Forelimb muscle (tissue), 1 donor: ENCODE measurements at places on chromosomes 11 and 22. TPM values are rescaled to one million over a fixed set of nuclear protein-coding genes. Genes with fewer than 3 reads are reported as not detected.

- no peak for DNase-seq
Observed at GRCh38 chr11:109783840-109784239, 309.4 kb upstream of the ZC3H12C start.

DNA sequence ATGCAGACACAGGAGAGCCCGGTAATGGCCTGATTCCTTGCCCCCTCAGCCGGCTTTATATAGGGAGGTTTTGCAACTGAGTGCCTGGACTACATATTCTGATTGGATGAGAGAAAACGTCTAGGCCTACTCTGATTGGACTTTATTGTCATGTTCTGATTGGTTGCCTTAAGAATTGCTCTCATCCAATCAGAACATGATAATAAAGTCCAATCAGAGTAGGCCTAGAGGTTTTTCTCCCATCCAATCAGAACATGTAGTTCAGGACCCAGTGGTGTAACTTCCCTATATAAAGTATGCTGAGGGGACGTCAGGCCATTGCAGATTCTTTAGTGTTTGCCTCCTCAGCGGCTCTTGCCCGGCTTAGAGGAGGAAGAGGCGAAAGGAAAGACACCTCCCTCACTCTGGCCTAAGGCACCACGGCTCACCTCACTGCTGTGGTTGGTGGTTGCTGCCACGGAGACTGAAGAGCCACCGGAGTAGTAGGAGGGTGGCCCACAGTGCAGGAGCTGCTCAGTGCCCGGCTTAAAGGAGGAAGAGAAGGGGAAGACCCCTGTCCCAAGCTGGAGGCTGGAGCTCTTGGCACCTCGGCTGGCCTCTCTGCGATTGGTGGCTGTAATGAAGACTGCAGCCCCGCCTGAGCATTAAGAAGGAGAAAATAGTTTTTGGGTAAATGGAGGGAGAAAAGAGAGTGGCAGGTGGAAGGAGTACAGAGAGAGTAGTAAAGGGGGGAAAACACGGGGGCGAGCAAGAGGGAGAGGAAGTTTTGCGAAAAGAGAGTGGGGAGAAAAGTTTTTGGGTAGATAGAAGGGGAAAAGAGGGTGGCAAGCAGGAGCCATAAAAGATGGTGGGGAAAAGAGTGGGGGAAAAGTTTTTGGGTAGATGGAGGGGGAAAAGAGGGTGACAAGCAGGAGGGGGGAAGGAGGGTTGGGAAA, 116.7 kb upstream of the SERPIND1 start:
- no peak for DNase-seq

GRCh38 chr11:130598433-130598832, 150.0 kb downstream of the ADAMTS15 start:
- DNase-seq: no peak

- DNase-seq: no peak
Observed at GRCh38 chr22:32634421-32634981, 159.9 kb downstream of the FBXO7 start.

PATE2 gene
- polyA plus RNA-seq: not detected

- no peak for DNase-seq
Observed at GRCh38 chr11:78127403-78127802, 12.0 kb downstream of the ALG8 start.

KCNJ5 gene
- polyA plus RNA-seq: 0.81 TPM

DNA sequence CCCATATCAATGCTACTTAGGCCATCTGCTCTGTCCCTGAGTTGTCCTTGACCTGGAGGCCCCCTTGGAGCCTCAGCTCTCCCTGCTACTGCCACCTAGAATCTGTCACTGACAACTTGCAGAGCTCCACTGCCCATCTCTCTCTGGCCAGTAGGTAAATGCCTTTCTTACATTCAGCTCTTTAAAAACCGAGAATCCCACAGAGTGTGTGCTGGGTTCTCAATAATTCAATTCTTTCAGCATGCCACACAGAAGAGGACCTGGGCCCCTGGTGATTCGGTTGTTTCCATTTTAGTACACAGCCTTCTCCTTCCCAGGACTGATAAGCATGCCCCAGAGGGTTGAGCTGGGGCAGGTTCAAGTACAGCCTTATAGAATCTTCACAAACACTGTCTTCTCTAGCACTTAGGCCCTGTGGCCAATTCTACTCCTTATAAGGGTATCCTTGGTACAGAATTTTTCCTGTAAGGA, 22.0 kb upstream of the IPO7 start:
- no peak for DNase-seq

DNA sequence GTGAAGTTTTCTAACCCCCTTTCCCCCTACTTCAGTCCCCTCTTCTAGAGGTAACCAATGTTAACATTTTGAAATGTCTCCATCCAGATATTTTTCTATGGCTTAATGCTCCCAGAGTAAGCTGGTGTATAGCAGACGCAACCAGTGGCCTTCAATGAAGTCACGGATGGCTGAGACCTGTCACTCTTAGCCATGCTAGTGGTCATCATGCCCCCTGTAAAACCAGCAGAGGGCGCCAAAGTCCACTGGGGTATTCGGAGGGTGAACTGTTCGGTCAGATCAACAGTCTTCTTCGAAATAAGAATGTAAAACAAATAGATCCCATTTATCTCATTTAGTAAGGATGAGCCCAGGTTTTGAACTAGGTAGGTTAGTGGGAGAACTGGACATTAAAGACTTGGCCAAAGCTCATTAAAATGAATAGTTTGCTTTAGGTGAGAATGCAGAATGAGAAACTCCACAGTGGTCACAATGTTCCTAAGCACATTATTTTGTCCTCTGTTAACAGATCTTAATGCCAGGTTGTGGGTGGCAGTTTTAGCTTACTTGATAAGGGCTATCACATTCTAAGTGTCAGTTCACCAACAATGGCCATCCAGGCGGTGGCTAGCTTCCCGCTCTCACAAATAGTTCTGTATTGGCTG, 8.6 kb upstream of the MMP8 start:
- DNase-seq: no peak

GRCh38 chr11:76745561-76746207, 37.5 kb upstream of the TSKU start:
- no peak for DNase-seq

DNA sequence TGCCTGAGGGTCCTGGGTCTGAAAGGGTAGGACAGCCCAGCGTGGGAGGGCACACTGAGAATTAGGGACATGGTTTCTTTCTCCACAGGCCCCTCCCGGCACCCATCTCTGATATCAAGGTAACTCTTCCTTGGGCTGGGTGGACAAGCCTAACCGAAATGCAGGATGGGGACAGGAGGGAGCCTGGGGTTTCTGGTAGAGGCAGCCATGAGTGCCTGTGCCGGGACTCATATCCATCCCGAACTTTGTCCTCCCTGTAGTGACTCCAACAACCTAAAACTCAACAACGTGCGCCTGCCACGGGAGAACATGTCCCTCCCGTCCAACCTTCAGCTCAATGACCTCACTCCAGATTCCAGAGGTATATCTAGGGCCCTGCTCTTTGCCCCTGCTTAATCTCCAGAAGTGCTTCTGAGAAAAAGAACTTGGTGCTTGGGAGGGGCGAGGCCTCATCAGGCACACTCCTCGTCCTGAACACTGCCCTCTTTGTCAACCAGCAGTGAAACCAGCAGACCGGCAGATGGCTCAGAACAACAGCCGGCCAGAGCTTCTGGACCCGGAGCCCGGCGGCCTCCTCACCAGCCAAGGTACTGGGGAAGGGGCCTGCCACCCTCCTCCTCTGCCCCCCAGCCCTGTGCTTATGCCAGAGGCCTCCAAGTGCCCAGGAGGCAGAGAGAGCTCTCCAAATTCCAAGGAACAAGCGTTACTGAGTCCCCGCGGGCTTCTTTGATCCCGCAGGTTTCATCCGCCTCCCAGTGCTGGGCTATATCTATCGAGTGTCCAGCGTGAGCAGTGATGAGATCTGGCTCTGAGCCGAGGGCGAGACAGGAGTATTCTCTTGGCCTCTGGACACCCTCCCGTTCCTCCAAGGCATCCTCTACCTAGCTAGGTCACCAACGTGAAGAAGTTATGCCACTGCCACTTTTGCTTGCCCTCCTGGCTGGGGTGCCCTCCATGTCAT, 3.1 kb downstream of the TMEM25 start:
- no peak for DNase-seq

- DNase-seq: peak; percentile 61
Observed at GRCh38 chr22:45268958-45269844, 15.5 kb upstream of the UPK3A start.

GRCh38 chr11:19199771-19200170, 2.0 kb downstream of the CSRP3 start:
- no peak for DNase-seq

NOX4 gene
- polyA plus RNA-seq: 2.5 TPM

DNA sequence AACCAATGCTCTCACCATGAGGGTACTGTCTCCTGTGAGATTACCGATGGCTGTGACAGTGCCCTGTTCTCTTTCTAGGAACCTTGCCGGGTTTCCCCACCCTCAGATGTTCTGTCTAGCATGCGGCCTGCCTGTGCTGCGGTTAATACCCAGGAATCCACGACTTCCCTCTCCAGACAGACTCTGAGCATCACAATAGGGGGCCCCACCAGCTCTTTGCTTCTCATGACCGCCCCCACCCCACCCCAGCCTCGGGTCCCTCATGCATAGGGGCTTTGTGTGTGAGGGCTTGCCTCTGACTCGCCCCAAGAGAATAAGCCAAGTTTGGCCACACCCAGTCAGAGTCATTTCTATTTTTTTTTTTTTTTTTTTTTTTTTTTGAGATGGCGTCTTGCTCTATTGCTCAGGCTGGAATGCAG, 10.3 kb downstream of the PARVG start:
- DNase-seq: no peak

DNA sequence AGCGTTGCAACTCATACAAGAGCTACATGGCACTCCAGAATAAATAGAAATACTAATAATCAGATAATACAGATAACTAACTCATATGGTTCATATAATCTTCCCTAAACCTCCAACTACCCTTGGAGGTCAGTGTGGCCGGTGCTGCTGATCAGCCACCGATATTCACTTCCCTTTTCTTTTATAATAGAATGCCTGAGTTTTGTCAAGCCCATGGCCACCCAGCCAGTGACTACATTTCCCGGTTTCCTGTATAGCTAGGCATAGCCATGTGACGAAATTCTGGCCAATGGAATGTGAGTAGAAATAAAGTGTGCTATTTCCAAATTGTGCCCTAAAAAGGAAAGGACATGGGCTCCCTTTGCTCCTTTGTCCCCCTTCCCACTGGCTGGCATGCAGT, 5.9 kb upstream of the CAT start:
- DNase-seq: no peak

DNA sequence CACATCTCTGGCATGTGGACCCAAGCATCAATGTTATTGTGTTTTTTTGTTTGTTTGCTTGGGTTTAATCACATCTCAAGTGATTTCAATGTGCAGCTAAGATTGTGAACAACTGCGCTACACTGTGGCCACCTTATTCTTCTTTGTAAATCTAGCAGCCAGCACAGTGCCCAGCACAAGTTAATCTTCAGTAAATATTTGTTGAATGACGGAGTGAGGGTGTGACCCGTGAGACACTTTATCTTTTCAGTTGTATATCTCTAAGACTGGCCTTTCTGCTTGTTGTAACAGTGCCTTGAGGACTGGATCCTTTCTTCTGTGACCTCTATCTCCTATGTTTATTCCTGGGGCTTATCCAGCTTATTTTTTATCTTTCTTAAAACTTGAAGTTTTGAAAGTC, 21.4 kb upstream of the AMOTL1 start:
- no peak for DNase-seq

SHANK2 gene
- 1.3 TPM for polyA plus RNA-seq

GRCh38 chr11:120013325-120014250, 124.3 kb downstream of the TRIM29 start:
- DNase-seq: no peak

GRCh38 chr11:43316451-43316850, 4.7 kb downstream of the API5 start:
- no peak for DNase-seq

- no peak for DNase-seq
Observed at GRCh38 chr11:123645286-123645975, 9.0 kb downstream of the SCN3B start.

GRCh38 chr11:17098658-17099057, 21.2 kb upstream of the RPS13 start:
- no peak for DNase-seq

DNA sequence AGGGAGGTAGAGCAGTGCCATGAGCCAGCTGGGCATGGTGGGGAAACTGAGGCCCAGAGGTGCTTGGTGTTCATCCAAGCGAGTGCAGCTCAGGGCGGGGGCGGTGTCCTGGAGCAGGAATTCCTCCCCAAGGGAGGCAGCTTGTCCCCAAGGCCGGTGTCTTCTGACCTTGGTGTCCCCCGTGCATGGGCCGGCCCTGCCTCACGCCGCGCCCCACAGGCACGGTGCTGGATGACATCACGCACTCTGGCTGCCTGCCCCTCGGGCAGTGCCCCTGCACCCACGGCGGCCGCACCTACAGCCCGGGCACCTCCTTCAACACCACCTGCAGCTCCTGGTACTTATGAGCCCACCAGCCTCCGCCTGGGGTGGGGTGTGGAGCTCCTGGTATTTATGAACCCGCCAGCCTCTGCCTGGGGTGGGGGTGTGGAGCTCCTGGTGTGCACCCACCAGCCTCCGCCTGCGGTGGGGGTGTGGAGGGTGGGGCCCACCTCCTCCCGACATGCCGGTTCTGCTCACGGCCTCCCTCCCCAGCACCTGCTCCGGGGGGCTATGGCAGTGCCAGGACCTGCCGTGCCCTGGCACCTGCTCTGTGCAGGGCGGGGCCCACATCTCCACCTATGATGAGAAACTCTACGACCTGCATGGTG, 6.7 kb downstream of the MUC5B start:
- no peak for DNase-seq
